NCI-H2081 (cell line): ENCODE measurements at places on chromosomes 6 and 20.

- no peak for DNase-seq
These were observed 248.5 kb downstream of the TSHZ2 start for GRCh38 chr20:53220482-53221307.

DNA sequence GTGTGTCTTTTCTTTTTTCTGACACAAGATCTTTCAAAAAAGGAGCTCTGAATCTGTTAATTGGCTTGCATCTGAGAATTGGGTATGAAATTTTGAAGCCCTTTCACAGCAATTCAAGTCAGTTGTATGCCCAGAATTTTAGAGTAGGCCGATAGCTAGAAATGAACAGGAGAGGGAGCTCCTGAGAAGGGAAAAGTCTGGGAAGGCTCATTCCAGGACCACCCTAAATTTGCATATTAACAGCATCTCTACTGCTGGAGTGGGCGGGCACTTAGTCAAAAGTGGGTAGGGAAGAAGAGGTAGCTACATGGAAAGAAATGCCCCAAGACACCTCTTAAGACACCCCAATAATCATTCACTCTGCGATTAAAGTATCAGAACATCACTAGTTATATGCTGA, 928.3 kb downstream of the TBC1D32 start:
- DNase-seq: no peak

DNA sequence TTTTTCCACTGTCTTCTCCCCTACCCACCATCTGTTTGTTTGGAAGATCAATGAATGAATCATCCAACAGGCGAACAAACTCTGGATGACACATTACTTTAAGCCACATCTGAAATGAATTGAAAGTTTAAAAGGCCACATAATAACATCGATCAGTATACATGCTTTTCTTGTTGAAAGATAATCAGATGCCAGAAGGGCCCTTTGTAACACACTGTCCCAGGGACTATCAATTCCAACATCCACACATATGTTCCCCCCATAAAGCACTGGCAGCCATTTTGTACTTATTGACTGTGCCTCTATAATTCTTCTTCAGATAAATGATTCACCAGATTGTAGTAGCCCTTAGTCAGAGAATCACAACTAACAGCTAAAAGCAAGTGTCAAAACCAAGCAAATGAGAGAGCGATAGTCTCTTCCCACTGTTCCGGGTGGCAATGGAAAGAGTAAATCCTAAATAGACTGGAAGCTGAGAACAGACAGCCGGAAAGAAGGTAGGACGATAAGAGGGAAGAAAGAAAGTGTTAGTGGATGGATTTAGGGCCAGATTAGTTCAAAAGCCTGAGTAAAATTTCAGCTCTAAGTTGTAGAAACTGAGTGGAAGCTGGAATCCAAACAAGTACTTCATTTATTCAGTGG, 184.9 kb upstream of the TENT5A start:
- DNase-seq: no peak

- no peak for DNase-seq
These were observed 34.7 kb downstream of the EFCAB8 start for GRCh38 chr20:32893263-32894025.

GRCh38 chr6:131652472-131652871, 15.4 kb downstream of the ENPP3 start:
- DNase-seq: peak; percentile 7

GRCh38 chr6:14759976-14760672, 485.7 kb upstream of the JARID2 start:
- DNase-seq: no peak

DNA sequence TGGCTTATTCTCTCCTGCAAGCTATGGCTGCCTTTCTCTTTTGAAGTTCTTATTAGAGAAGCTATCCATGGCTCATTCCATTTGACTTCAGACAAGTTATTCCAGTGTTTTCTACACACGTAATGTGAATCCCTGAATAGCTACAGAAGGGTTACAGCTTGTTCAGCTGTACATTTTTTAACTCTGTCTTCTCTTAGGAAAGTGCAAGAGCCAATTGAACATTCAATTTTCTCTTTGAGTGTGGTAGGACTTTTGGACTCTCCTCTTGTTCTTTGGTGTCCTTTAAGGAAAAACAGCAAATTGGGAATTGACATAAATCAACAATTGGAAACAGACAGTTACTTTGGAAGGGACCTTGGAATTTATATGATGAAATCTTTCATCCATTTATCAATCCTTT, 125.8 kb downstream of the EPM2A start:
- DNase-seq: no peak

DNA sequence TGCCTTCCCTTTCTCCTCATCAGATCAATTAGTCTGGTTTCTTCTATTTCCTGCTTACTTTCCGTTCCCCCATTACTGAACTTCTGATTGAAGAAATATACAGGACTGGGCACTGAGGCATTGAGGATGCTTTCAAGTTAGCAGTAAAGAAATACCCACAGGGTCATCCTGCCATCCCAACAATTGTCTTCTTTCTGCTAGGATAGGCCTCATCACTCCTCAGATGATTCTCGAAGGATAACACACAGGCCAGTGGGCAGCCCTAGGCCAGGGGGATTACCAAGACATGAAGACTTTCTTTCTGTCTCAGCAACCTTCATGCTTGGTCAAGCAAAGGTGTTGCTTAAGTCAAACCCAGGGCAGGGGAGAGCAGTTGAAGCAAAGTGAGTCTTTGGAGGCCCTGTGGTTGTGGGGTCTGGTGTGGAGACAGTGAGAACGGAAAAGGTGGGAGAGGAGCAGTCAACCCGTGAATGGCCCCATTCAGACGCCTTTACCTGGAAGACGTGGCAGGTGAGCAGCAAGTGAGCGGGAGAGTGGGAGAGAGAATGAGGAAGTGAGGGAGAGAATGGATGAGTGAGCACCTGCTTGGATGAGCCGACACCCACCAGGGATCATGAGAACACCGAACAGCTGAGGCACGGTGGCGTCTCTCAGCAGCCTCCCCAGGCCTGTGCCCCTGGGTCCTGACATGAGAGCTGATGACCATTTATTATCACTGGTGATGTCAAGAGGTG, 462.9 kb downstream of the PREX1 start:
- no peak for DNase-seq

DNA sequence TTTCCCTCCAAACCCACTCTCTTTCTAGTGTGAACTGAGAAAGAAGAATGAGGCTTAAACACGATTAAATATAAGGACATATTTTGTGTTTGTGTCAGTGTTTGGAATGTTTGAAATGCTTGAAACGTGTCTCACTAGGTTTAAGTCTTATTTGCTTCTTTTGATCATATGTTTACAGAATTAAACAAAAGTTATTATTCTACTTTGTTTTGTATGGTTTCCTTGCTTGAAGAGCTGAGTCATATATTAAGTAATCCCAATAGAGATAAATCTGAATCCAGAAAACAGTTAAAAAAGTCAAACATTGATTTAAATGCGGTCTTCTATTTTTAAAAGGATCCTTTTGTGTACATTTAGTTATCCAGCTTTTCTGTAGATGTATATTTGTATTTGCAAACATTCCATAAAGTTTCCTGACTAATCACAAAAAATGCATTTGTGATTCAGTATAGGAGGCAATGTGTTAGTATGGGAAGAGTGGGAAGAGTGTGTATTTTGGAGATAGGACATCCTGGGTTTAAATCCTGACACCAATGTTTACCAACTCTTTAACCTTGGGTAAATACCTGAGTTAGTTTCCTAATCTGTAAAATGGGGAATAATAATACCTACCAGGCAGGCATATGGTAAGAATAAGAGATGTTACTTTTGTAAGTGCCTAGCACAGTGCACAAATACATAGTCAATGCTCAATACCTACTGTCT, 72.9 kb downstream of the TSBP1 start:
- no peak for DNase-seq
